ENCODE measurements at places on chromosomes 1 and 21.
A peak's percentile ranks its signal among the peaks of the same experiment; 100 is the strongest.

DNA sequence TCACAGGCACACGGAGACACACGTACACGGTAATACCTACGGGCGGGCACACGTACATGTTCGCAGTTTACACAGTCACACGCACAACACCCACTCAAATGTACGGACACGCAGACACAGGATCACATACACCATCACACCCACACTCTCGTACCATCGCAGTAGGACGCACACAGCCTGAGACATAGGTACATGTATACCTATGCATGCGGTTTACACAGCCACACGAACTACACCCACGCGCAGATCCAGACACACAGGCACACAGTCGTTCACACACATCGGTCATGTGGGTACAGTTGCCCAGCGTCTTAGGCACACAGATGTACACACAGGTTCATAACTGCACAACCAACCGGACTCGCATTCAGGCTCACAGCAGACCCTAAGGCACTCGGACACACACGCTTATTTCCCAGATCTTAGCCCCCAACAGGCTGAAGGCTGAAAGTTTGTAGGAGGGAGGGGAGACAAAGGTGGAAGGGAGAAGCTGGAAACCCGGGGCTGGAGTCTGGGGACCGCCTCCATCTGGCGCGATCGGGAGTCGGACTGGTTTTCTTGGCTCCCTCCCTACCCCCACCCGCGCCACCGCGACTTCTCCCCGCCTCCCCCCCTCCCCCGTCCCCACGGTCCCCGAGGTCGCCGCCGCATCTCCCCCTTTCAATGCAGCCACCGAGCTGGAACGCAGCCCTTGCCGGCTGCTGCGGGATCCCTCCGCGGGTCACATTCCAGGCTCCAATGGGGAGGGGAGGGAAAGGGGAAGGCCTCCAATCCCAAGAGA, 51.9 kb upstream of the SYNC start:
- H3K27me3 ChIP-seq, result peaks cover 30% of the 10 kb centered on the region
- H3K4me3 ChIP-seq, result peak overlapping the region; percentile 57
- no peaks in the 10 kb centered on the region for H3K36me3 ChIP-seq
- H3K4me1 ChIP-seq, result peaks cover 7% of the 10 kb centered on the region

DNA sequence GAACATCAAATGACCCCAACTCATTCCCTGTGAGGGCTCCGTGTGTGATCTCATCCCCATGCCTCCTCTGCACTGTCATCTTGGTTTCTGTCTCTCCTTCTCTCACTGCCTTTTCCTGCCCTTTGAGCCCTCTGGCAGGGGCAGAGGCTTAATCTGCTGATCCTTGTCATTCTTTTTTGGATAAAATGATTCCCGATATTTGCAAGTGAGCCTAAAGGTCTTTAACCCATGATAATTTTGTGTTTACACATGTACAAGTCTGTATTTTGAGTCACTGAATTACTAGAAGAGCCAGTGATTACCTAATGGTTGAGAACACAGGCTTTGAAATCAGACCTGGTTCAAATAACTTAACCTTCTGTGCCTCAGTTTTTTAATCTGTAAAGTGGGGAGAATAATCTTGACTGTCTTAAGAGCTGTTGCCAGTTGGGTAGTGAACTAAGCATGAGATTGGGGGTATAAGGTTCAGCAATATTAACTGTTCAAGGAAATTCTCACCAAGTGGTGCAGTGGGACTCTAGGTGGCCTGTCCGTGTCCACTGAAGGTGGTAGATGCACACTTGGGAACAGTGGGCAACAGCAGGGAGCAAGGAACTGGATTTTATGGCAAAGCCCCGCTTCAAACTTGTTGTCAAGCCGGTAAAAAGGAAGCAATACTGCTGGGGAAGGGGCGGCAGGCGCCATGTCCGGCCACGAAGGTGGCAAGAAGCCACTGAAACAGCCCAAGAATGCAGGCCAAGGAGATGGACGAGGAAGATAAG, 1.6 kb downstream of the ECHDC2 start:
- H3K27ac ChIP-seq, result peak overlapping the region; percentile 46
- peak overlapping the region; percentile 37 for H3K4me3 ChIP-seq
- no peaks in the 10 kb centered on the region for H3K36me3 ChIP-seq
- no peak for ATAC-seq
- peaks cover 17% of the 10 kb centered on the region for H3K4me1 ChIP-seq
- H3K27me3 ChIP-seq, result no peaks in the 10 kb centered on the region

GRCh38 chr1:71566413-71566812, 485.6 kb upstream of the ZRANB2 start:
- no peak overlapping the region for H3K27ac ChIP-seq
- no peak for ATAC-seq
- H3K4me1 ChIP-seq, result no peaks in the 10 kb centered on the region
- no peaks in the 10 kb centered on the region for H3K27me3 ChIP-seq
- no peak overlapping the region for H3K4me3 ChIP-seq
- H3K36me3 ChIP-seq, result no peaks in the 10 kb centered on the region

DNA sequence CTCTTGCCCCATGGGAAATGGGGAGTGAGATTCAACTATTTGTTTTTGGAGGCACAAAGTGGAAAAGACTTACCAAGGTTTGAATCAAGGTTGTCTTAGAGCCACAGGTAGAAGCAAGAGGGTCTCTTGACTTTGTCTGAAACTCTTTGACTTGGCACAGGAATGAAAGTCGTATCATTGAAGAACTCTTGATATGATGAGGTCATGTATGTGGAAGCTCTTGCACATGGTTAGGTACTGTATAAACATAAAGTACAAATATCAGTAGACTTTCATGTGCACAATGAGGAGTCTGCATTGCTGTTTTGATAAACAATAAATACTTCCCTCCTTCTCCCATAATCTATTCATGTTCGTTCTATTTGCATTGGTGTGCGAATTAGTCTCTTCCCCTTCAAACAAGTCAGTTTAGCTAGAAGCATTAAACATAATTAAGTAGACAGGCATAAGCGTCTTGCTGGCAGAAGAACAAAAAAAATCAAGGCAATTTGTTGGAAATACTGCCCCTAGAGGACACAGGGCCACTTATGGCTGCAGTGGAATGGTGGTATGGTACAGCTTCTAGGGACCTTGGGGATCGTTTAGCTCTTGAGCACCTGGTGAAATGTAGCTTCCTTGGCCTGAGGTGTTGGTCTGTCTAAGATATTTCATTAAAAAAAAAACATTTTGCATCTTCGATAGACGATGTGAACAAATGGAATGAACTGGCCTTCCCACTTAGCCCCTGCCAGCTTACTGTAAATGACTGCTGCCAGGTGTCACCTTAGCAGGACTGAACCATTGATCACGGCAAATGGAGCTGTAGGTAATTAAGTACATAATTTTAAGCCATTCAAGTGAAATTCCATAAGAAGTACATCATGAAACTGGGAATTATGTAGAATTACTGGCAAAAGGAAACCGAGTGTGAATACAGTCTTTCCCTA, 218.0 kb upstream of the GALNT2 start:
- peaks cover 17% of the 10 kb centered on the region for H3K4me1 ChIP-seq
- no peak overlapping the region for H3K4me3 ChIP-seq
- H3K36me3 ChIP-seq, result no peaks in the 10 kb centered on the region
- ATAC-seq, result no peak

DNA sequence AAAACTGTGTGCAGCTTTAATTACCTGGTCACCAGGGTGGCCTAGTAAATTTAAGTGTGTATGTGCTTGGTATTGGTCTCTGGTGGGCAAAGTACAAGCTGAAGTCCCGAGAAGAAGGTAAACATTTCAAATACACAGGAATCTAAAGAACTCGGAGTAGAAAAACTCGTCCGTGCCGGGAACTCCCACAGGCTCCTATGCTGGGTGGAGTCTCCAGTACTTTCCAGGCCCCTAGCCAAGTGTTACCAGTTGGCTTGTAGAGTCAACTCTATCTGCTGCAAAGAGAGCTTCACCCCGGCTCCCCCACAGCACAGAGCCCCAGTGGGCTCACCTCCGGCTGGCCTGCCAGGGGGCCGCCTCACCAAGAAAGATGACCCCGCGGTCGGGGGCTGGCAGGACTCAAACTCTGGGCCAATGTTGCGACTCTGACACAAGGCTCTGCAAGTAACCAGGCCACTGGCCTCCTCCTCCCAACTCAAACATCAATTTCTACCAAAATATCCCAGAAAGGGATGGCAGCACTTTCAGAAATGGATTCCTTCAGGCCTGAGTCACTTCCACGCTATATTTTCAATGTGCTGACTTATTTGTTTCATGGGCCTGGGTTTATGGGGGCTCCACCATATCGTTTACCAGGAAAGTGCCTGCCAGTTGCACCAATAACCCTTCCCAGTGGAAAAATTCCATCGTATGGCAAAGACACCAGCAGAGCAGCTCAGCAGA, 73.9 kb downstream of the SLC66A1 start:
- no peak for ATAC-seq
- H3K27ac ChIP-seq, result peak overlapping the region; percentile 12
- H3K27me3 ChIP-seq, result no peaks in the 10 kb centered on the region
- H3K4me1 ChIP-seq, result peaks cover 40% of the 10 kb centered on the region
- H3K4me3 ChIP-seq, result no peak overlapping the region
- H3K36me3 ChIP-seq, result peaks cover 28% of the 10 kb centered on the region

DNA sequence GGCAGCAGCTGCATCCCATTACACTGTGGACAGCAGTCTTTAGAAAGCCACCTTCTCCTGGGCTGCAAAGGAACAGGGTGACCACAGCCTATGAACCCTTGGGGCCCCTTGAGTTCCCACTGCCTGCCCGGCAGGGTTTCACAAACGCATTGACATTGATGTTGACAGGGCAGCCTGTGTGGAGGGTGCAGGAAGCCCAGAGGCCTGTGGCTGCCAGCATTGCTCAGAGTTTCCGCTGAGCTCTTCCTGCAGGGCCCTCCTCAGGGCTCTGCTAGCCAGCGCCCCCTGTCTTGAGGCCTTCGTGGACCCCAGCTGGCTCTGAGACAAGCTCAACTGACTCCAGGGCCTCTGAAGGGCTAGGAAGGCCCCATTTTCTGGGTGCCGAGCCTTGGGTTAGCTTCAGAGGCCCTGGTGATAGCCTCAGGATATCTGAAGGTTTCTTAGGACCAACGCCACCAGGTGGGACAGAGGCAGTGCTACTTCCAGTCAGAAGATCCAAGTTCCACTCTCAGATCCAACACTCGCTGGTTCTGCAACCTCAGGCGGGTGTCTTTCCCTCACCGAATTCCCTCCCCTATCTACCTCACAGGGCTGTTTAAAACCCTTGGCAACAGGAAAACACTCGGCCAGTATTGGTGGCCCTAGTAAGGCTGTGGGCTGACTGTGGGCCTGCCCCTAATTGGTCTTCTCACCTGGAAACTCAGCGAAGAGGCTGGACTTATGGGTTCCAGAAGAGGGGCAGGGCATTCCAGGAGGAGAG, 27.2 kb upstream of the EPS8L3 start:
- H3K27me3 ChIP-seq, result no peaks in the 10 kb centered on the region
- peak overlapping the region; percentile 53 for H3K27ac ChIP-seq
- no peaks in the 10 kb centered on the region for H3K36me3 ChIP-seq

- H3K27me3 ChIP-seq, result peaks cover 8% of the 10 kb centered on the region
- H3K36me3 ChIP-seq, result no peaks in the 10 kb centered on the region
- peak overlapping the region; percentile 82 for H3K27ac ChIP-seq
Measured at GRCh38 chr1:1204425-1204920, 1.9 kb downstream of the TNFRSF18 start.

- peaks cover 7% of the 10 kb centered on the region for H3K4me1 ChIP-seq
- H3K27ac ChIP-seq, result no peak overlapping the region
- ATAC-seq, result peak; percentile 91
- no peaks in the 10 kb centered on the region for H3K36me3 ChIP-seq
Measured at GRCh38 chr1:99218999-99219398, 45.3 kb upstream of the PLPPR4 start.

GRCh38 chr1:84506729-84507453, 510 bp upstream of the GNG5 start:
- H3K36me3 ChIP-seq, result no peaks in the 10 kb centered on the region
- peak overlapping the region; percentile 93 for H3K27ac ChIP-seq
- no peaks in the 10 kb centered on the region for H3K27me3 ChIP-seq
- H3K4me1 ChIP-seq, result peaks cover 24% of the 10 kb centered on the region
- ATAC-seq, result no peak
- peak overlapping the region; percentile 92 for H3K4me3 ChIP-seq

- H3K27ac ChIP-seq, result no peak overlapping the region
- no peak overlapping the region for H3K4me3 ChIP-seq
- peaks cover 19% of the 10 kb centered on the region for H3K4me1 ChIP-seq
- no peak for ATAC-seq
Measured at GRCh38 chr1:31409946-31410858, 2.8 kb upstream of the SERINC2 start.

DNA sequence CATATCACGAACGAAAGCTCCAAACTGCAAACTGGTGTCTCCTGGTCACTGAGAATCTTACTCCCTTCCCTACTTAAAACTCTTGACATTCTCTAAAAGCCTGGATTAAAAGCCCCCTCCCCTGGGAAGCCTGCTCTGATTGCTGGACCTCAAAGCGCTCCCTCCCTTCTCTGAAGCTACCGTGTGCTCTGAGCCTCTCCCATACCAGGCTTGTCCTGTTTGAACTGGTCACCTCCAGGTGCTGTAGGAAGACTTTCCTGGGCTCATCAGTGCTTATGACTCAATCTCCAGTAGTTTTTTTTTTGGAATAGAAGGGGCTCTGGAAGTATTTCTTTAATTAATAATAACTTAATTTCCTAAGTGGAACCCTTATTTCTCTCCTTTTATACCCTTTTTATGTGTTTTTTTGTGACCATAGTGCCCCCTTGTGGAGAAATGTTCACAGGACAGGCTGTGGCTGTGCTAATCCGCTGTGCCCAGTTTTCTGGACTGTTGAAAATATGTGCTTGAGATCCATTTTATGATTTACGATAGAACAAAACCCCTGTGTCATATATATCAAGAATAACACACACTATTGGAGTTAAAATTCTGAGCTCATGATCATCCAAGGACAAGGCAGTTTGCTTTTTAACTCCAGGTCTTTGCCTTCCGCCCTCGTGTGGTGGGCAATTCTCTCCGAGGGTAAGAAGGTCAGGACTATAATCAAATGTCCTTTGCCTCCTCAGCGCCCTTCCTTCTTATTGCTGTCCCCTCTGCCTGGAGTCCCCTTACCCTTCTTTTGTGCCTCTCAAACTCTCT, 16.9 kb downstream of the MTARC1 start:
- H3K36me3 ChIP-seq, result peaks cover 11% of the 10 kb centered on the region
- no peak for ATAC-seq
- H3K27me3 ChIP-seq, result no peaks in the 10 kb centered on the region

DNA sequence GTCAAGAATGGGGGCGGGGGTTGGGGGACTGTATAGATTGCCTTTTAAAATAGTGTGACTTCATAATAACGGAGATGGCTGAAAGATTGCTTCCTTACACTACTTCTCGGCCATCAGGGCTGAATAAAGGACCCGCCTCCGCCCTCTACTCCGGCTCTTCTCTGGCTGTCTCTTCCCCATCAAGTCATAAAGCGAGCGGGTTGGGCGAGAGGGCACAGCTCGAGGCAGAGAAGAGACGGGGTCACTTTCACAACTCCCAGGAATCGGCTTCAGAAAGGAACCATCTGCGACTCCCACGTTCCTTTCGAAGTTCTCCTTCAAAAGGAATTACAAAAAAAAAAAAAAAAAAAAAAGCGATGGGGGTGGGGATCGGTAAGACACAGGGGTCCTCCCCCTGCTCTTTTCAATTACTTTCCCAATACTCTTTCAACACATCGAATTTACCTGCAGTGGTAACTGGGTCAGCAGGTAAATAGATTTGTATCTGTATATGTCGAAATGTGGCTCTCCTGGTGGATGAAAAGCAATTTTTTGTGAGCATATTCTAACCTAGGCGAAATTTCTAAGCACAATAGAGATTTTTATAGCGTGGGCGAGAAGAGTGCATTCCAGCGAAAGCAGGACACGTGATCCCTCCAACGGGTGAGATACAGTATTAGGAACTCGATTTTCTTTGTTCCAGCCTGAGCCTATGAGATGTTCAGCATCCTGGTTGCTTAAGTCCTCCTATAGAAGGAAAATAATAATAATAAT, 2.0 kb downstream of the LRRC7 start:
- H3K27ac ChIP-seq, result no peak overlapping the region
- no peak overlapping the region for H3K4me3 ChIP-seq
- no peak for ATAC-seq
- peaks cover 12% of the 10 kb centered on the region for H3K4me1 ChIP-seq
- peaks cover 57% of the 10 kb centered on the region for H3K27me3 ChIP-seq
- H3K36me3 ChIP-seq, result no peaks in the 10 kb centered on the region
